NCI-H2081 (cell line): ENCODE measurements at places on chromosomes 4 and X.

DNA sequence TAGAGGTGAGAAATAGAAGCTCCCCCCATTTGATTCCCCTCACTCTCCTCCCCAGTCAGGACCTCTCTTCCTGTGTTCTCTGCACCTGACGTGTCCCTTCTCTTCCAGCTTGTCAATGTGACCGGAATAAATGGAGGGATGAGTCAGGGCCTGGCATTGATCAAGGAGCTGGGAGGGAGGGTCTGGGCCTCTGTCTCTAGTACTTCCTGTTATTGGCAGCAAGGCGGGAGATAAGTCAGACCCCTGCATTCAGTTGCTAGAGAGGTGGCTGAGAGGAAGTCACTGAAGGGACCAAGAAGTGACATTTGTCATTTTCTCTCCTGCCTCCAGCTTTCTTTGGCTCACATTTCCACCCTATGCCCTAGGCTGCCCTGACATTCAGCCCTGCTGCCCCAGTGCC is 35.1 kb upstream of the ZNF41 start:
- DNase-seq = no peak

- no peak for DNase-seq
These were observed 459.0 kb upstream of the NR3C2 start for GRCh38 chr4:148901075-148901705.

DNA sequence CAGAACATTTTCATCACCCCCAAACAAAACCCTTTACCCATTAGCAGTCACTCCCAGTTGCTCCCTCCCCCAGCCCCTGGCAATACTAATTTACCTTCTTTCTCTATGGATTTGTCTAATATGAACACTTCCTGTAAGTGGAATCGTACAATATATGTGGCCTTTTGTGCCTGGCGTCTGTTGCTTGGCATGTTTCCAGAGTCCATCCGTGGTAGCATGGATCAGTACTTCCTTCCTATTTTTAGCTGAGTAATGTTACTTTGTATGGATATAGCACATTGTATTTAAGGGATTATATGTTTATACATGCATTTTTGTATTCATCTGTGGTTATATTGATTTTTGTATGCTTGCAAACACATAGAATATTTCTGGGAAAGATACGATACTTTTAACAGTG is 48.2 kb downstream of the PPEF1 start:
- no peak for DNase-seq

DNA sequence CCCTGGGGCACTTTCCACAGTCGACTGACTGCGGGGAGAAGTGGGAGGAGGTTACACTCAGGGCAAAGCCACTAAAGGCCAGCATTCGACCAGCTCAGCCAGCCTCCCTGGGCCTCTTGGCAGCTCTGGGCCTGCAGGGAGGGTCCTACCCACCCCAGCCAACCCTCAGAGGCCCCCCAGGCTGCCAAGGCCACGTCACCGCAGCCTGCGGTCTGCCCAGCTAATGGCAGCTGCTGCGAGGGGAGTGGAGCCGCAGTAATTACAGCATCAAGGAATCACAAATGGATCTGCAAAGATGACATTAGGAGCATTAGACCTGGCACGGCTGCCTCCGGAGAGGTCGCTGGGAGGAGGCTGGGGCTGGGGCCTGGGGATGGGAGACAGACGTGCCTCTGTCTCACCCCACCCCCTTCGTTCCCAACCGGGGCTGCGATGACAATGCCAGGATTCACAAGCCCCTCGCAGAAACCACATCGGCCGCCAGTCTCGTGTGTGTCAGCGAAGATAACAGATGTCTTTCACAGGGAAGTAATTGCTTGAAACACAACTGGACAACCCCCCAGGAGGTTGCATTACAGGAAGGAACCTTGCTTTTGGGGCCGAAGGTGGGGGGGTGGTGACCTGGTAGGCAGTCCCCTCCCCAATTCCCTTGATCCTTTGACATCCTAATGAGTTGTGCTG is 367.6 kb downstream of the BCOR start:
- DNase-seq = no peak

- DNase-seq = no peak
These were observed 44.7 kb upstream of the EPGN start for GRCh38 chr4:74263551-74263950.

DNA sequence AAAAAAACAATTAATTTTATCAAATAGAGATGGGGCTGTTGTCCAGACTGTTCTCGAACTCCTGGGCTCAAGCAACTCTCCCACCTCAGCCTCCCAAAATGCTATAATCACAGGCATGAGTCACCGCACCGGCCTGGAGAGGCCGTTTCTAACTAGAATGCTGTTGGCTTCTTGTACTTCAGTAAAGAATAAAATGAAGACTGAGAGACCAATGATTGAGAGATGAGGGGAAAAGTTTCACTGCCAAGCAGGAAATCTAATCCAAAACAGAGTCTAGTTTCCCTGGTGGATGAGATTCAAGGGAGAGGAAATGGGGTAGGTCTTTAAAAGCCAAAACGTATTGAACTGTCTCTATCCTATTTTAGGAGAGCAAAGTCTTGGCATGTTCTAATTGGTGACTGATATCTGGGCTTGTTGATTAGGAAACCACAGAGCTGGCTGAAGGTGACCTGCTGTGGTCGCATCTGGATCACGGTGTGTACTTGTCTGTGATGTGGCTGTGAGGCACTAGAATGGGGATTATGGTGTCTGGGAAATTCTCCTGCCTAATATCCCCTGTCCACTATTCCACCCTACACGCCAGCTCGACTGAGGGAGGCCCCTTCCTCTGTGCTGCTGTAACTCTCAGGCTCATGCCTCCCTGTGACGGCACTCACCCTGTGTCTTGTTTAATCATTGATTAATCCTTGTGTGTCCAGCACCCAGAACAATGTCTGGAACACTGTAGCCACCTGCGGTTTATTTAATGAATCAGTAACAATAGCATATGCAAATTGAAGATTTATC is 15.0 kb upstream of the TRIM2 start:
- DNase-seq = no peak

DNA sequence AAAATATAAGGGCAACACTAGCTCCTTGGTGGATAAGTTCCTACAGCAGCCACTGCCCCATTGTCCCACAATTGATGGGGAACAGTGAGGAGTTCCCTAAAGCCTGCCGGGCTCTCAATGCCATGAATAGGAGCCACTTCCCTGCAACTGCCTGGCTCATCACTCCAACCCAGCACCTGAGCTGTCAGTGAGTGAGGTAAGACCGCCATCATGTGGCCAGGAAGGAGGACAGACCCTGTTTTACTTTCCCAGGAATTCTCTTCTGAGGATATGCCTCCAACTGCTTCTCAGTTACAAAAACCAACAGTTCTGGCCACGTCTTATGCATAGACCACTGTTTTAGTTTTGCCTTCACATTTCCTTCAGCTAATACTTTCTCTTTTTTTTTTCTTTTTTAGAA is 45.5 kb downstream of the SRPX start:
- peak; percentile 68 for DNase-seq
